Activated CD4-positive, alpha-beta T cell treated with anti-CD3 and anti-CD28 coated beads, Interleukin-10, Interleukin-2, amounts not matched to agents 100 ng/mL and 50 ng/mL, durations not matched to agents 16 hours and 8 hours (primary cell): ENCODE measurements at places on chromosomes 3 and 15.

DNA sequence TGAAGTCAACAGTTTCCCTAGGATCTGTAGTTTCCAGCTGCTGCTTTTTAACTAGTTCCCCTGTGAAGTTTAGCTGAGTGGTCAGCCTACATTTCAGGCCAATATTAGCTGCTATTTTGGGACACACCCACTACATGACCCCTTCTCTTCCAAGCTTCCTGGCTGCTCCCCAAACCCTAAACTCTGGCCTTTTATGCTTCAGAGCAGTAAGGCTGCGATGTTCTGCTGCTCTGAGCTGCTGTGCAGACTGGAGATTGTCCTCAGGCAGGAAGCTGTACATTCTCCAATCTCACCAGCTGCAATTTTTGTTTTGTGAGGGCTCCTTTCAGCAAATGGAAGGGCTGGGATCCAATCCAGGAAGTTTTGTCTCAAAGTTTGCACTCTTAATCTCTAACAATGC lies 48.0 kb upstream of the WDR72 start:
- no peak for DNase-seq

- DNase-seq = no peak
These were observed 18.1 kb downstream of the GBE1 start for GRCh38 chr3:81743096-81744025.

DNA sequence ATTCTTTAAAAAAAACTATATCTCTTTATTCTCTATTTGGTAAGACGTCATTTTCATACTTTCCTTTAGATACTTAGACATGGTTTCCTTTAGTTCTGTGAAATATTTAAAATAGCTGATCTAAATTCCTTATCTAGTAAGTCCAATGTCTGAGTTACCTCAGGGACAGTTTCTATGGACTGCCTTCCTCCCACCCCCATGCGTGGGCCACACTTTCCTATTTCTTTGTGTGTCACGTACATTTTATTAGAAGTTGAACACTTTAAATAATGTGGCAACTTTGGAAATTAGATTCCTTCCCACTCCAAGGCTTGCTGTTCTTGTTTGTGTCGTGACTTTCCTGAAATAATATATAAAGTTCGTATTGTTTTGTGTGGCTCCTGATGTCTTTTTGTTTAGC lies 260.7 kb downstream of the EDEM1 start:
- DNase-seq = no peak

DNA sequence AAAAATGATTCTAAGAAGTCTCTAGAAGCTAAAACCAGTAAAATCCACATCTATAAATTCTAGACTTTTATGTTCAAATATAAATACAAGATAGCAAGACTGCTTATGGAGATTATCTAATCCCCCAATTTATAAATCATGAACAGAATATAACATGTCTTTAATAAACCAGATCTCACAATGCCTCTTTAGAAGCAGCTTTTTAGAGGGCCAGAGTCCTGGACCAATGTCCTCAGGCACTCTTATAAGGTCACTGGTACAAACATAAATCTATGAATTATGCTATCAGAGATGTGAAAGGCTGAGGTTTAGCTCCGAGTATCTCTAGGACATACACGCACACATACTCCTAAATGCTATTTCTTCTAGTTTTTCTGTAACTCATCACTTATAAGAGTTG lies 78.3 kb downstream of the ADAM10 start:
- no peak for DNase-seq

DNA sequence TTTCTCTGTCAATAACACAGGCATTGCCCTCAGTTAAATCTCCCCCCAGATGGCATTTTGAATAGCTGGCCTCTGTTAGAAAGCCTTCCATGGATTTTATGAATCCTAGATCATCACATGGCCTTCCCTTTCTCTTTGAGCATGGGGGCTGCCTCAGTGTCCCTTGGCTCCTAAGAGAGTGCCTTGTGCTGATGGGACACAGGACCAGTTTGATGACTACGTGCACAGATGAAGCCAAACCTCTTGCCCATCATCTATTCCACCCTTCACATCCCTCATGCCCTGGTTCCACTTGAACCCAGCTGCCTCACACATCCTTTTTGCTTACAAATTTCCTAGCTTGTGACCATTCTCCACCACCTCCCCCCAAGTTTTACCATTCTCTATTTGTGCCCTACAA lies 12.9 kb downstream of the TGFBR2 start:
- peak; percentile 5 for DNase-seq

DNA sequence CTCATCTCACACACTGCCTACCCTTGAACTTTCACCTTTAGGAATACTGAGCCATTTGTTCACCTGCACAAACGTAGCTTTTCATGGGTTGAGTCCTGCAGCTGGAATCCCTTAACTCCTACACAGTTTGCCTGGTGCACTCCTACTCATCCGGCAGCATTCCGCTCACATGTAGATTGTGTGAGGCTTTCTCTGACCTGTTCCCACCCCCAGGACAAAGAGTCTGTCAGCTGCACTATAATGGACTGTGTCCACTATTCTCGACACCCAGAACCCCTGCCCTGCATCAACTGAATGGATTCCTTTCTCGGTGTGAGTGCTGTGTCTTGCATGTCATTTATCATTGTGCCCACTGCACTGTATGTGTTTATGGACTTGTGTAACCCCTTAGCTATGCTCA lies 54.9 kb downstream of the EPHB3 start:
- no peak for DNase-seq

DNA sequence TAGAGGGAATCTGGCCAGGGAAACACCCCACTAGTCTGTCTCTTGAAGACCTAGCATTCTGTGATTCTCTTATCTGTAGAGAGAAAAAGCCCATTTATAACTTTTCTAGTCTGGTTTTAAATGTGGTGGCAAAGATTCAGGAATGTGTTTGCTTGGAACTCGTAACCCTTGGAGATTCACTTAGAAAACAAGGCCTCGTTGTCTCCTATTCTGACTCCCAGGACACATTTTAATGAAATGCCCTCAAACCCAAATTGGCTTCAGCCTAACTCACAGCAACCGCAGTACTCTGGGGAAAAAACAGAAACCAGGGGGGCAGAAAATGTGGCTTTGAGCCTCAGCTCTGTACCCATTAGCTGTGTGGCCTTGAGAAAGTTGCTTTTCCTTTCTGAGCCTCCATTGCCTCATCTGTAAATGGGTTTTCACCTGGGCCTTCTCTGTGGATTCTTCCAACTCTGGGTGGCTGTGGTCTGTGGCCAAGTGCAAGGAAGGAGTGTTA lies 36.5 kb downstream of the RPLP1 start:
- no peak for DNase-seq

DNA sequence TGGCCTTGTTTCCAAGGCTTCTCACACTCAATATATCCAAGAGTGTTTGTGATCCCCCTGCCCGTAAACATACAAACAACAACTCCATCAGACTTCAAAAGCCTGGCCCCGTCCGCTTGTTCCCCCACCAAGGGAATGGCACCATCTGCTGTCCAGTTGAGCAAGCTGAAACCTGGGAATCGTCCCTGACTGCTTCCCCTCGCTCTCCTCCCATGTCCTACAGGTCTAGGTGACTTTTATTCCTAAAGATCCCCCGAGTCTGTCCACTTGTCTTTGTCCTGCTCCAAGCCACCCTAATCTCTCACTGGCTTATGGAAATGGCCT lies 27.9 kb upstream of the FAM174B start:
- DNase-seq = no peak

GRCh38 chr3:33920511-33920910 lies 122.1 kb downstream of the PDCD6IP start:
- DNase-seq = no peak

DNA sequence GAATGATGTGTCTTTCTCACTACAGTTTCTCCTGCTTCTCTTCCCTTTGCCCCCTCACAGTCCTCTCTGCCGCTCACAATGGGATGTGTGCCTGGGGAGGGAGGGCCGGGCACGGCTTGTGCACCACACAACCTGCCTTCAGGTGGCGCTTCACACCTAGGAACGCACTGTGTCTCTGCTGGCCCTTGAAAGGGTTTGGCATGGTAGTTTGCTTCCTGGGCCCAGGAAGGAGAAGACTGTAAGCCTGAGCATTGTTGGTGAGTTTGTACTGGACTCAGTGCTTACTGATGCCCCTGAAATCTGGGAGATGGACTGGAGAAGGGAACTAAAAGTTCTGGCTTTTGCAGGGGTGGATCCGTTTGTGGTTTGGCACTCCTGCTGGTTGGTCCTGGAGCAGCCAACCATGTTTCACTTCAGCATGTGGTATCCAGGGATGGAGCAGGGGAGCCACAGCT lies 9.2 kb downstream of the ALPK3 start:
- DNase-seq = peak; percentile 13

- DNase-seq = peak; percentile 44
These were observed 503.4 kb upstream of the NECTIN3 start for GRCh38 chr3:110568246-110568645.

DNA sequence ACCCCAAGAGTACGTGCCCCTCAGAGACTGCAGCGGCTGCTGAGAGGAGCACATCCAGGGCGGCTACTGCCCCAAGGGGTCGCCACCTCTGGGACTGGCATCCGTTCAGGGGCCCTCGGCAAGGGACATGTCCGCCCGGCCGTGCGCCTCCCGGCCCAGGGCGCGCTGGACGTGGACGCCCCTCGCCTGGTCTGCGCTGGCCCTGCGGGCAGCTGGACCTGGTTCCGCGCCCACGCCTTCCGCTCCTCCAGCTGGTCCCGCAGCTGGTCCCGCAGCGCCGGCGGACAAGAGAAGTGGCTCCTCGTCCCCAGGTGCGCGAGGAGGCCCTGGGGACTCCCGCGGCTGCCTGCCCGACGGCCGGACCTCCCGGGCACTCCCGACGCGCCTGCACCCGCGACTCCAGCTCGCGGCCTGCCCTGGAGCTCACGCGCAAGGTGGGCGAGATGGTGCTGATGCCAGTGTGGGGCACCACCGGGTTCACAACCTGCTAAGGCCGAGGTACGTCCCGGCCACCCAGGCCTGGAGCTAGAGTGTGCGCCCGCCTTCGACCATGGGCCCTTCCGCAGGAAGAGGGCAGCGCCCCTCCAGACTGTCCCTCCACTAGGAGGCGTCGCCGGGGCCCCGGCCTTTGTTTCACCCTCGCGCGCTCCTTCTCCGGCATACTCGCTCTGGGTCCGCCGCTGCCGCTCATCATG lies 14.4 kb upstream of the GP9 start:
- DNase-seq = no peak
